SK-MEL-5 (cell line): ENCODE measurements at places on chromosomes 13 and 19. TPM values are rescaled to one million over a fixed set of nuclear protein-coding genes. Genes with fewer than 3 reads are reported as not detected.

DNA sequence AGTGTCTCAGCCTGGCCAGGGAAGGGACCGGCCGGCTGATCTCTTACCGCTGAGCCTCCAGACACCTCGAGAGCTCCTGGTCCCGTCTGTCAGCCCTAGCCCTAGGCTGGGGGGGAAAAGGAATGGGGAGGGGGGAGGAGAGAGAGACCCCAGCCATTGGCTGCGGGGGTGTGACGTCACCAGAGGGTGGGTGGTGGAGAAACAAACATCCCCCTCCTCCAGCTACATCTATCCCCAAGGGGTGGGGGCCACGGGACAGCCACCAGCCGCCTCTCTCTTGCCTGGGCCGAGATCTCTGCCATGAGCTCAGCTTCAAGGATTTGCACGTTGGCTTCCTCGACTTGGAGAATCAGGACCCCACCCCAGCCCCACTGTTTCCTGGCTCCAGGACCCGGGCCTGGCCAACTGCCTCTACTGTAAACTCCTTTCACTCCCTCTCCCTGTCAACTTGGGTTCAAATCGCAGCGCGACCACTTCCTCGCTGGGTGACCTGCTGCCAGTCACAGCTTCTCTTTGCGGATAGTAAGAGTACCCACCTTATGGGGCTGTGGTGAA lies at the start of gene PRX:
Gene PRX, minus strand, starts transcription at position 88 of the 555 bp plus-strand sequence. CDS start 5,446 bp downstream, outside the sequence.
- DNase-seq: no peak

- DNase-seq: peak; percentile 25
Observed at GRCh38 chr13:20270163-20270865, 38.2 kb upstream of the GJB6 start.

GRCh38 chr13:45473627-45474026 lies 8.9 kb downstream of the COG3 start:
- DNase-seq: peak; percentile 34

DNA sequence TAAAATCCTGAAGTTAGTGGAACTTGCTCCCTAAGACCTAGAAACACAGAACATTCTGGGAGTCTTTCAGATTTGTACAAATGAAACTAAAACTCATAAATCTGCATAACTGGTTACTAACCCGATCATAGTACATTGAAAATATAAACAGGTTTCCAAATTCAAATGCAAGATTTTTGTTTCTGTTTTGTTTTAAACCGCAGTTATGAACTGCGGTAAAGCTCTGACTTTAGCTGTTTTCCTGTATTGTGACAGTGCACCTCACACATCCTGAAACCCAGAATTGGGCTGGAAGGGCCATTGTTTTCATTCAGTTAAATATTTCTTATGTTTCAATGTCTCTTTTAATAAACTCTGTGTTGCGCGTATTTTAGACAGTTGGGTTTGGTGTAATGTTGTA lies 204.7 kb downstream of the SHISA2 start:
- DNase-seq: no peak

DNA sequence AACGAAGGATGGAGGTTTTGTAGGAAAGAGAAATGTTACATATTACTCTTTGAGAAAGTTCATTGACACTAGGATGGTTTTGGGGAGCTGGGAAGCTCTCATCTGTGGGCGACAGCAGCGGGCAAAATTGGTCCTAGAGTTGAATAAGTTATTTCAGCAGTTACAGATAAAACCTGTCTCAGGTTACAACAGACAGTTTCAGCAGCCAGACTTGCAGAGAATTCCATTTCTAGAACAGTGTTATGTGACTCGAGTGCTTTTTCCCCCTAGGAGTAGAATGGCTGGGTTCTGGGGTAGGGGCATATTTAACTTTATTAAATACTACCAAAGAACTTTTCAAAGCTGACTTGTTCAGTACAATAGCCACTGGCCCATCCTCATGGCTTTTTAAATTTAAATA lies 46.7 kb upstream of the UBL3 start:
- DNase-seq: no peak

GRCh38 chr13:81577601-81578195 lies 1236.8 kb upstream of the SPRY2 start:
- no peak for DNase-seq

DNA sequence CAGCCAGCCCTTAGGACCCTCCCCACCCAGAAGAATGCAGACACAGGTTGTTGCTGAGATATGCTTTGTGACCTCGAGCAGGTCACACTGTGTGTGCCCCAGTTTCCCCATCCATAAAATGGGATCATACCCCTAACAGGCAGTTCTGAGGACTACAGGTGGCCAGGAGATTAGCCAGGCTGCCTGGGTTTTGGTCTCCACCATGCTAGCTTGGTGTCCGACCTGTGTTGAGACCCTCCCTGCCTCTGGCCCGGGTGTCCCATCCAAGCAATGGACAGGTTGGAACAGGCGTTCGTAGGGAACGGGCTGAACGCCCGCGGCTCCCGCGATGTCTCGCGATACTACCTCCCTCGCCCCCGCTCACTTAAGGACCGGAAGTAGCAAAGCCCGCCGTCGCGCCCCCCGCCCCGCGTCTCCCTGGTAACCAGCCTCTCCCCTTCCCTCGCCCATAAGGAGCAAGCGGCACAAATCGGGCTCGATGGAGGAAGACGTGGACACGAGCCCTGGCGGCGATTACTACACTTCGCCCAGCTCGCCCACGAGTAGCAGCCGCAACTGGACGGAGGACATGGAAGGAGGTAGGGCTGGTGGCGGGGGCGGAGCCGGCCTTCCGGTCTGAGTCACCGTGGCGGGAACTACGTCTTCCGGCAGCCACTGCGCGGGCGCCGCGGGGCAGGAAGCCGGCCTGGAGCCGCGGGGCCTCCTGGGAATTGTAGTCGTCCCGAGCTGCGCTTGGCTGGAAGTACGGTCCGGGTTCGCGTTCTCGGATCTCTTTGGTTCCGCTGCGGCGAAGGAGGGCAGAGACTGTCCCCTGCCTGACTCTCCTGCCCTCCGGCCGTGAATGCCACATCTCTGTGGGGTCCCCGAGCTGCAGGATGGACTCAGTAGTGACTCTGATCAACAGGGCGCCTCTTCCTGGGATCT lies 45.4 kb downstream of the SMIM24 start:
- peak; percentile 93 for DNase-seq

DNA sequence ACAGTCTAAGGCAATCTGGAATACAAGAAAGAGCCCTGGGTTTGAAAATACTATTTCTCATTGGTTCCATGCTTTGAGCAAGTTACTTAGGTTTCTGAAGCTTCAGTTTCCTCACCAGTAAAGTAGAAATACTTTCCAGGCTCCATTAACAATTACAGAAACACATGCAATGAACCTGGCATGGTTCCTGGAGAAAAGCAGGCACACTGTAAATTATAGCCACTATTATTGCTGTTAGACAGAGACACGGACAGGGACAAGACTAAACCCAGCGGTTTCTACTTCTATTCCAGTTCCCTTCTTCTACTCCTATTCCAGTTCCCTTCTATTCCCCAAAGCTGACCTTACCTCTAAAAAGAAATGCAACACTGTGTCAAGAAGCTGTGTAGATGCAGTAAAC lies 41.2 kb downstream of the MIPEP start:
- no peak for DNase-seq

GRCh38 chr13:43058318-43058674 lies 34.9 kb downstream of the DNAJC15 start:
- peak; percentile 57 for DNase-seq

Gene RGS9BP
- total RNA-seq: 0.85 and 1.8 TPM in 2 replicates

Gene ZNF667
- 2.5 and 4.1 TPM in 2 replicates for total RNA-seq

Gene ADGRE3
- not detected in 2 replicates for total RNA-seq

Gene SNAPC2
- 16.7 and 21.5 TPM in 2 replicates for total RNA-seq

Gene ZDHHC20
- 121 and 131 TPM in 2 replicates for total RNA-seq
